T-helper 2 cell (primary cell): ENCODE measurements at places on chromosomes 1 and 21.

DNA sequence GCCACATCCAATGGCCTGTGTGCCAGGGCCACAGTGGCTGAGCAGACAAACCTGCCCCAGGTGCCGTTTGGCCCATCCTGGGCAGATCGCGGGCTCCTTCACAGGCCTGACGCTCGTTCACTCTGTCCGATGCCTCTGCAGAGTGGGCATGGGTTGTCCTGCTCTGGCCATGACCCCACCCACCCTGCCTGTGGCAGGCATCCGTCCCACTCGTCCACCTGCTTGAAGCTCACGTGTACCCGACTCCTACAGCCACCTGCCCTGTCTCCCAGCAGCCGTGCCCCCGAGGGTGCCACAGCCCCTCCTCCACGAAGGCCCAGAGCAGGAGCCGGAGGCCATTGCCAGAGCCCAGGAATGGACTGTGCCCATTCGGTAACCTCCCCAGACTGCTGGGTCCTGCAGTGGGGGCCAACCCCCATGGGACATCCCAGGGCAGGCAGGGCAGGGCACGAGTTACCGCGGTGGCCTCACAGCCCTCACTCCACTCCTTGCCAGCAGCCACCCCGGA lies 41.9 kb downstream of the TRIM11 start:
- DNase-seq = no peak

DNA sequence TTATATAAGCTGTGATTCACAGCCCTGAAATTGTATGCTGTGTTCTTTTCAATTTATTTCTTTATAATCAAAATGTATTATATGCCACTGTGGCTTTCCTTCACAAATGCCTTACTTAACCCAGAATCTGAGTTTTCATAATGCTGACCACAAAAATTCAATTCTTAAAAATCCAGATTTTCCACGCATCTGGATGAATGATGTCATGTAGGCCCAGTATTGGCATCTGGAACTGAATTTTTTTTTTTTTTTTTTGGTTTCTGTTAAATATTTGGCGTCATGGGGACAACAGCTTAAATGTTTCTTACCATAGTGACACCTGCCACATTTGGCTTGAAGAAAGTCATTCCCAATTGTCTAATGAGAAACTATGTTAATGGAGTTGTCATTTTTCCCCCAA lies 296.8 kb downstream of the TM2D1 start:
- DNase-seq = no peak

DNA sequence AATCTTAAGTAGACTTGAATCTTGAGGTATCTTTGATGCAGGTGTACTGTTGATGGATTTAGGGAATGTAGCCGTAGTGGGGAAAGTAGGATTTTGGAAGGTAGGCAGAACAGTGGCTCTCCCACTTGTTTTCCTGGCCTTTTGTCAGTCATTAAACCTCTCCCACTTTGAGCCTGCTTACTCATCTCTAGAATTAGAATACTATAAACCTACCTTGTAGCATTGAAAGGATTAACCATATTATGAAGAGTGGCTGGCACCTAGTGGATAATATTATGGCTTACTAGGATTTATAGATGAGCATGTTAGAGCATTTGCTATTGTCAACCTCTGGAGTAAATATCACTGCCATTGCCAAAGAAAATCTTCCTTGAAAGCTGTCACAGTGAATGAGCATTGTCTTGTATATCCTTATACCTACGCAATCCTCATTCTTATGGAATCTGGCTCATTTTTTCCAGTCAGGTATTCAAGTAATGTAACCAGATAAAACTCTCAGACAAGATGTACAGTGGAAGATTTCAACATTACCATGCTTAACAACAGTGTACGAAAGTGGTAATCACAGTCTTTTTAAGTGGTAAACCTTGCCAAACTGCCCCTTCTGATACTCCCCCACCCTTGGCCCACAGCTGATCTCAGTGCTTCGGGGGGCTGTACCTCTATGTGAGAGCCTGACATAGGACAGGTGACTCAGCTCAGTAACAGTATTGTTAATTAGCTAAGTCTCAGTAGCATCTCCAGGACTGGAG lies 44.4 kb downstream of the SH3GLB1 start:
- DNase-seq = no peak

DNA sequence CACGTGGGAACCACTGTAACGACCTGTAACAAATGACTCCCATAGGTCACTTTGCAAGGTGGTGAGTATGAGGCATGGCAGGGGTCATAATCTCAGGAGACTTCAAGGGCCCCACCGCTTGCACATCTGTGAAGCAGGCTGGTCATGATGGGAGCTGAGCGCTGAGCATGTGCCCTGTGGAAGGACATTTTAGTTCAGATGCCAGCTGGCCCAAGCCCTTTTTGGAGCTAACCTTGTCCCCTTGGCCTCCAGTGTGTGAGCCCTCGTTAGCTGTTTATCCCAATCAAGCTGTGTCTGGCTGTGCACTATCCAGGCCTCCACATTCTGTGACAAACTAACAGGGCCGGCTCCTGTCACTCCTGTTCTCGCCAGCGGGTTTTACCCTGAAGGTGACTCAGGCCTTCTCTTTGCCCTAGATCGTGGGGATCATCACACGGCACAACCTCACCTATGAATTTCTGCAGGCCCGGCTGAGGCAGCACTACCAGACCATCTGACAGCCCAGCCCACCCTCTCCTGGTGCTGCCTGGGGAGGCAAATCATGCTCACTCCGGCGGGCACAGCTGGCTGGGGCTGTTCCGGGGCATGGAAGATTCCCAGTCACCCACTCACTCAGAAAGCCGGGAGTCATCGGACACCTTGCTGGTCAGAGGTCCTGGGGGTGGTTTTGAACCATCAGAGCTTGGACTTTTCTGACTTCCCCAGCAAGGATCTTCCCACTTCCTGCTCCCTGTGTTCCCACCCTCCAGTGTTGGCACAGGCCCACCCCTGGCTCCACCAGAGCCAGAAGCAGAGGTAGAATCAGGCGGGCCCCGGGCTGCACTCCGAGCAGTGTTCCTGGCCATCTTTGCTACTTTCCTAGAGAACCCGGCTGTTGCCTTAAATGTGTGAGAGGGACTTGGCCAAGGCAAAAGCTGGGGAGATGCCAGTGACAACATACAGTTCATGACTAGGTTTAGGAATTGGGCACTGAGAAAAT lies 7.6 kb downstream of the NPPA start:
- no peak for DNase-seq

DNA sequence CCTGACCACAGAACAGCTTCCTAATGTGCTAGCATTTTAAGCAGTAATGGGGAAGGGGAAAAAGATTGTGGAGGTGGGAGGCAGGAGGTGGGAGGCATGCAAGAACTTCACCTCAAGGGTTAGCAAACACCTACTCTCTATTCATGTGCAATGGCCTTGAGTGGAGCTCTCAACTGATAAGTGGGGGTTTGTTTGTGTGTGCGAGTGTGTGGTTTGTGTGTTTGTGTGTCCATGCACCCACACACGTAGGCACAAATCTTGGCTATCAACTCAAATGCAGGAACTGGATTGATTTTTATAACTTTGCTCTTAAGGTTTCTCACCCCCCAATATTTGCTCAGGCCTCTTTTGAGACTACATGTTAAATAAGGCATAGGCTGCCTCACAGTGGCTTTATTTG lies 78.6 kb downstream of the SYT6 start:
- DNase-seq = no peak

GRCh38 chr1:960363-961131 lies at the start of gene KLHL17:
Gene KLHL17 (plus strand): TSS chr1:960584. CDS start chr1:960694, 110 bp downstream.
- peak; percentile 85 for DNase-seq

- no peak for DNase-seq
These were observed 36.0 kb downstream of the OVAAL start for GRCh38 chr1:180594723-180595122.

DNA sequence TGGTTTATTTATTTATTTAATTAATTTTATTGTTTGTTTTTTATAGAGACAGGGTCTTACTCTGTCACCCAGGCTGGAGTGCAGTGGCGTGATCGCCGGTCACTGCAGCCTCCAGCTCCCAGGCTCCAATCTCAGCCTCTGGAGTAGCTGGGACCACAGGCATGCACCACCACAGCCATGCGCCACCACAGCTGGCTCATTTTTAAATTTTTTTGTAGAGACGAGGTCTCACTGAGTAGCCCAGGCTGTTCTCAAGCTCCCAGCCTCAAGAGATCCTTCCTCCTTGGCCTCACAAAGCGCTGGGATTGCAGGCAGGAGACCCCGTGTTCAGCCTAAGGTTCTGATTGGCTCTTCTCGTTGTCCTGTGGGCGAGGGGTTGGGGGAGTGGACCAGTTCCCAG lies 22.1 kb downstream of the UMODL1 start:
- no peak for DNase-seq

GRCh38 chr1:14452551-14452950 lies 145.9 kb upstream of the KAZN start:
- no peak for DNase-seq

- no peak for DNase-seq
These were observed 431.0 kb upstream of the BRINP3 start for GRCh38 chr1:190908691-190909090.

GRCh38 chr1:9985001-9985400 lies 12.0 kb upstream of the RBP7 start:
- DNase-seq = no peak

DNA sequence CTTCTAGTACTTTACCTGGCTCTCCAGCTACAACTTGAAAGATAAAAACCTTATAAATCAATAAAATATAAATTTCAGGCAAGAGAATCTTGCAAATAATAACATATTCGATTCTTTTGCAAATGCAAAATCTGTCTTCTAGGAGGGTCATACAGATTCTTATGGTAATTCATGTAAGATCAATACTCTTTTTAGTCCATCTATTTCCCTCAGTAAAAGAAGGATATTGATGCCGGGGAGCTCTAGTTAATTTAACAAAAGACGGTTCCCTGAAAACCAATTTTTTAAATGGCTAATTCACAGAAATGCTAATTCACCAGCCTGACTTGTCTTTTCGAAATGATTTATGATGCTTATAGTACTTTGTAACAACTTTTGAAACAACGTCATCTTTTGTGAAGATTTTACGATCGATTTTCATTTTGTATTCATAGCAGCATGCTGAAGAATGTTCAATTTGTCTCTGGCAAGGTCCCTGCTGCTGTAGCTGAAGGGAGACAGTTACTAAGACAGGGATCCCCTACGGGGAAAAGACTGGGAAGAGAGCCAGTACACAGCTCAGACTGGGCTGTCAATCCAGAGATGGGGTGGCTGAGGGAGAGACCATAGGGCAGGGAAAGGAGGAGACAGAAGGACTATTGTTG lies 90.6 kb upstream of the SPAG17 start:
- no peak for DNase-seq

DNA sequence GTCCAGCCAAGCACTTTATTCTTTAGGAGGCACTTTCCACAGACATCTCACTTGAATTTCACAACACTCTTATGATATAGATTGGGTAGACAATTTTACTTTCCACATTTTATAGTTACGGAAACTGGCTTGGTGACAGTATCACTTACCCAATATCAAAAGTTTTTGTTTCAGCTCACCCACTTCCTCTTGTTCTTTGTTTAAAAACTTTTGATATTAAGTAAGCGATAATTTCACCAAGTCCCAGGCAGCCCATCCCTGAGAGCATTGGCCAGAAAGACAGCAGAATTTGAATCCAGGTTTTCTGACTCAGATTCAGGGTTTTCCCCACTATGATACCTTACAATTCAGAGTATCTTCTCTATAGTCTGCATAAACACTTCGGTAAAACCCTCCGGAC lies 60.0 kb downstream of the LRIG2 start:
- no peak for DNase-seq

DNA sequence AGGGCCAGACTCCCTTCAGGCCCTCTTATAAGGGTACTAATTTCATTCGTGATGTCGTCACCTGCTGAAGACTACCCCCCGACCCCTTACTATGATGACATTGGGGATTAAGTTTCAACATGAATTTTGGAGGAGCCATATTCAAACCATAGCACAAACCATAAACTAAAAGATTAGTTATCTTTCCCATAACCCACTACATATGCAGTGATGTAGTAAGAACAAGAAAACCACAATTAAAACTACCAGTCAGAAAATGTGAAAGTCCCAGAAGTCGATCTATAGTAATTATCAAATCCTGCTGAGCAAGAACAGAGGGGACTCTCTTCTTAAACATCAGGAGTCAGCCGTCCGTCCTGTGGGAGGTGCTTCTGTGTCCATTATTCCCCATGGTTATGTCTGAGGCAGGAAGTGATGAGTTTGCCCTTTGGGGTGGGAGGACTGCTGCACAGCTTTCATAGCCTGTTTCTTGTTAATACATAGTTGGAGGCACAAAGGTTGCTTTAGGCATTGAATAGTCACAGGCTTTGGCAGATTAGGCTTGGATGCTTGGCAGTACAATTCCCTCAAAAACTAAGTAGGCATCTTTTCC lies 35.9 kb upstream of the PTGFRN start:
- DNase-seq = no peak

DNA sequence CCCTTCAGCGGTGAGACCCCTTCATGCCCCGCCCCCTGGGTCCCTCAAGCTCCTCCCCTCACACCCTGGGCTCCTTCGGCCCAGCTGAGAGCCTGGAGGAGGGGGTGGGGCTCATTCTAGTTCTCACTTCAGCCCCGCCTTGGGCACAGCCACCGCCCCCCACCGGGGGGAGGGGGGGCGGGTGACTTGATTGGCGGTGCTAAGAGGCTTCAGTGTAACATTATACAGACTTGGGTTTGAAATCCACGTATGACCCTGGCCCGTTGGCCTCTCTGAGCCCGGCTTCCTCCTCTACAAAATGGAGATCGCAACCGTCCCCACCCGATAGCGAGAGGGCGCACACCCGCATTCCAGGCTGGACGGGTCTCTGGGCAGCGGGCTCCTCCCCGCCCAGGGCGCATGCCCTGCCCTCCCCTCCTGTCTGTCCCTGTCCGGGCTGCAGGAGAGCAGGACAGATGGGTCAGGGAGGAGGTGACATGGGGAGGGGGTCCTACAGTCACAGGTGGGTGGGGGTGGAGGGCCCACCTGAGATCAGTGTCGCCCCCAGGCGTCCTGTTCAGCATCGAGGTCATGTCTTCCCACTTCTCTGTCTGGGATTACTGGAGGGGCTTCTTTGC lies 5.1 kb downstream of the CLCNKB start:
- no peak for DNase-seq

GRCh38 chr1:210695026-210695425 lies 366.3 kb downstream of the HHAT start:
- DNase-seq = no peak

DNA sequence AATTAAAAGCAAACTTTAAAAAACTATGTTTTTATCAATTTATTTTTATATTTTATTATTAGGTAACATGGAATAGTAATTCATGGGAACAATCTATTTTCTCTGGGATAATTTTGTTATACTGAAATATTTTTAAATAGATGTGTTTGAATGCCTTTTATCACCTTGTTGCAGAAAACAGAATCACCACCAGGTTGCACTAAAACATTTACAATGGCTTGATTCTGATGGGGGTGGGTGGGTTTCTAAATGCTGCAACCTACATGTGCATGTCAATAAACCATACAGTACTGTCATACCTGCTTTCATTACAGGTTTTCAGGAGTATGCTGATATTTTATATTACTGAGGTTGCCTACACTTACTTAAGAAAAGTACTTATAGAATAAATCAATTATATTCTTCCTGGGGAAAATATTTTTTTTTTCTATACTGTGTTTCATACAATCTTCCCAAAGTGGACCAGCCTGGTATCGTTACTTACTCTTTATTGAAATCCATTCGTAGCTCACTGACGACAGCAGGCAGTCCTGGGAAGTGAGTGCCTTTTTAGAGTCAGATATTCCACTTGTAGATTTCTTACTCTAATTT lies 132.8 kb downstream of the PTPRC start:
- DNase-seq = peak; percentile 59
